Suppressor macrophage treated with lipopolysaccharide for 4 hours (primary cell): ENCODE measurements at places on chromosomes 1 and 21.

GRCh38 chr1:14352897-14353296, 245.6 kb upstream of the KAZN start:
- DNase-seq, result no peak

GRCh38 chr1:179529482-179530195, 46.1 kb downstream of the NPHS2 start:
- DNase-seq, result no peak

- DNase-seq, result no peak
Measured at GRCh38 chr1:19479351-19480120, 5.8 kb downstream of the CAPZB start.

- no peak for DNase-seq
Measured at GRCh38 chr1:3690282-3691065, 38.2 kb downstream of the TP73 start.

- DNase-seq, result no peak
Measured at GRCh38 chr1:210754878-210755665, 378.9 kb downstream of the KCNH1 start.

DNA sequence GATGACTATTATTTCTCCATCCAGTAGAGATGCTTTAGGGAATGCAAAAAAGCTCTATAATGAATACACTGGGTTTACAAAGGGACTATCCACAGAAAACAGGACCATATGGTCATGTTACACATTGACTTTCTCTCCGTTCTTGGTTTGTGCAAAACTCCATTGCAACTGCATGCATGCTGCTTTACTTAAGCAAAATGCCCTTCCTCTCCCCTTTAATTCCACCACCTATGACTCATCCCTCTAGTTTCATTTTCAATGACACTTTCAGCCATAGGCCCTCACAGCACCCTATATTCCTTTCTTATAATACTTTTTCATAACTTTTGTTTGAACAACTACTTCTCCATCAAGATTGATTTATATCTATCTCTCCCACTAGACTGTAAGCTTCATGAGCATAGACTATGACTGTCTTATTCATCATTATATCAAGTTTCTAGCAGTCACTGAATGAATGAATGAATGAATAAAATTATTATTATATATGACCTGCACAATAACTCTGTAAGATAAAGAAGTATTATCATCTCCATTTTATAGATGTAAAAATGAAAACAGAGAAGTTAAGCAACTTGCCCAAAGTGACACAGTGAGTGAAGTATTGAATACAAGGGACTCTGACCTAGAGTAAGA, 248.9 kb downstream of the PLPP3 start:
- peak; percentile 87 for DNase-seq
